ENCODE measurements at places on chromosomes 16 and 17.

DNA sequence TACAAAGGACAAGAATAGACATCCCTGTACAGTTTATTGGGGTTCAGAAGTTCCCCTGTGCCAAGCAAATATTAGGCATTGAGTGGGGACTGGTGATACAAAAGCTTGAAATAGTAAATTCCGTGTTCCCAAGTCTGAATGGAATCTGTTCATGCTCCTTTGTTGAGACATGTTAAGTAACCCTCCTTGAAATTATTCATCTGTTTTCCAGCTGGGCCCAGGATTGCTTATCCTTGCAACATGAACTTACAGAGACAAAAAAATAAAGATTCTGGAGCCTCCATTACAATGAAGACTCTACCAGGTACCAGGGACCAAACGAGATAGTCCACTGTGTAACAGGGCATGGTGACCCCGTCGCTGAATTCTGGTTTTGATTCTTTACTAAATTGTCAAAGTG is 6.1 kb upstream of the CCL8 start:
- DNase-seq: no peak

- DNase-seq: no peak
These were observed 637 bp downstream of the PLCG2 start for GRCh38 chr16:81779536-81780320.

GRCh38 chr16:69191136-69191535 is 4.2 kb downstream of the SNTB2 start:
- DNase-seq: no peak

DNA sequence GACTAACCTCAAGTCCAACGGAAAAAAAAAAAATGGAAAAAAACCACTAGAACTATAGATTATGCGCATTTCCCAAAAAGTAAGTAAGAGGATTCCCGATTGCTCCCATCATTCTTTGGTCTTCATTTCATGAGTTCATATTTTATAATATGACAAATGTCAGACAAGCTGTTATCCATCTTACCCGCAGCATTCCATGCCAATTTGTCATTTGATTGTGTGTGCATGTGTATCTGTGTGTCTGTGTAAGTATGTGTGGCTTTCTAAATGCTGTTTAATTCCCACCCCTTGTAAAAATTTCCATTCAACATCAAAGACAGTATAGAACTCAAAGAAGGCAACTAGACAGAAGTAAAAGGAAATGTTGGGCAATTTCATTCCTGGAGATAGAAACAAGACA is 434.1 kb downstream of the CDH11 start:
- DNase-seq: no peak

DNA sequence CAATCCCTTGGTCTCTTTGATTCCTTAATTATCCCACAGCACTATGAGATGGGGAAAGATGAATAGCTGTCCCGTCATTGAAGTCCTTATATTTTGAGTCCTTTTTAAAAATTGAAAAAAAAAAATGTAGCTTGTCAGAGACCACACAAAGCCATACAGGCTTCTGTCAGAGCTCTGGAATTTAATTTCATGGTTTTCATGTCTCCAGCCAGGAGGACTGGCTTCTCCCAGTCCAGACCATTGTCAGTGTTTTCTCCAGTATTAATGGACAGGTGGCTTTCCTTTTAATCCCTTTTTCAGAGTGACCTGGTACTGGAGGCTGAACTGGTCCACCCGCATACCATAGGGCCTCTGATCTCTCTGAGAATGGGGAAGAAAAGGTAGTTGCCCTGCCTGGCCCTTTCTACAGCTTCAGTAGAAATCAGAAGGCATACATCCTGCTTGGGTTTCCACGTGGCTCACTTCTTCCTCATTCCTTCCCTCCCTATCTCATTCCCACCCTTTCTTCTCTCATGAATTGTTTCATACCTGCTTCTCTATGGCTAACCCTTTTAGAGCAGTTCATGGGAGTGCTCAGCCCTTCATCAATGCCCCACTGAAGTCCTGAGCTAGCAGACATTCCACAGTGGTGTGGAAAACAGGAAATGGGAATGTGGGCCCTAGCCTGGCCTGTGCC is 29.1 kb downstream of the TRIM16 start:
- DNase-seq: no peak

DNA sequence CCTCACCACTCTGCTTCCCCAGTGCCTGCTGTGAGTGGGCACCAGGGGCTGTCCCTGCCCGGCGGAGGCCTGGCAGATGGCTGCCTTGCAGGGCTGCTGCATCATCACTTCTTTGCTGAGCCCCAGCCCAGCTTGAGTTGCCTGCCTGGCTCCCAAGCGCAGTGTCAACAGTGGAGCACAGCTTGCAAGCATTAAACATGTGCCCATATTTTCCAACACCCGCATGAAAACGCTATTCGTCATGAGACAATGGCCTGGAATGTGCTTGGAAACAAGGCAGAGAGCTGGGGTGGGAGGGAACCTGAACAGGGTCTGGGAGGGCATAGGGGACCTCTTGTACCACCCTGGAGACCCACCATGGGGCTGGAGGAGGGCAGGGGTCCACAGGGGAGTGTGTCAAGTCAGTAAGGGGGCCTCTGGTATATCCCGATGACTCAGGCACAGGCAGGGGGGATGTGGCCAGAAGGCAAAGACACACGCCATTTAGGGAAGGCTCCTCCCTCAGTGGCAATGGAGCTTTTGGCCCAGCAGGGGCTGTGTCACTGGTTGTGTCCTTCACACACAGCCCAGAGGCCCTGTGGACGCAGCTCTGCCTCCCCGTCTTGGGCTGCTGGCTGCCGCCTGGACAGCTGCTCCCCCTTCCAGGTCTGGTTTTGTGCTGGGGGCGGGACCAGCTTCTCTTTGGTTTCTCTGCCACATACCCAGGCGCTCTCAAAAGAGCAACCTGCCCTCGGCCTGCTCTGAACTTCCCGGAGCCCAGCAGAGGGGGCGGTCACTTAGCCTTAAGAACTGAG is 17.4 kb upstream of the MTSS2 start:
- peak; percentile 80 for DNase-seq

DNA sequence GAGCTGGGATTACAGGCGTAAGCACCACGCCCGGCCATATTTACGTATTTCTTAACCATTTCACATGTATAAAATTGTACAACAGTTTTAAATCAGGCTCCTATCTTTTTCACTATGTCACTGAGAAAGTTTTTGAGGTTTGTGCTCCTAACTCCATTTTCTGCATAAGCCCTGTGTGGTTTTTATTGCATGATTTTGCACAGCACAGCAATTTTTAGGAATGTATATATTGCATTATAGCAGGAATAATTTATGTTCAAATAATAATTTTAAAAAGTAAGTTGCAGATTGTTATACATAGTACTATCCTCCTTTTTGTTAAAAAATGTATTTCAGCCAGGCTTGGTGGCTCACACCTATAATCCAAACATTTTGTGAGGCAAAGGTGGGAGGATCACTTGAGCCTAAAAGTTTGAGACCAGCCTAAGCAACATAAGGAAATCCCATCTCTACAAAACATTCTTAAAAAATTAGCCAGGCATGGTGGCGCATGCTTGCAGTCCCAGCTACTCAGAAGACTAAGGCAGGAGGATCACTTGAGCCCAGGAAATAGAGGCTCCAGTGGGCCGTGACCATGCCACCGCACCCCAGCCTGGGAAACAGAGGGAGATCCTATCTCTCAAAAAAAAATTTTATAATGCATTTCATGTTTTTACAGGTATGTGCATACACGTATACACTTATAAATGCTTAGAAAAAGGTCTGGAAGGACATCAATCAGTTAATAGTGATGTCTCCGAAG is 26.0 kb downstream of the SMG6 start:
- DNase-seq: no peak

Data from retinal pigment epithelial cell (primary cell).